ENCODE measurements at places on chromosomes 2 and 18.

GRCh38 chr2:56582570-56582969 is 398.8 kb downstream of the CCDC85A start:
- DNase-seq: no peak

- DNase-seq: no peak
Observed at GRCh38 chr2:161843936-161844335, 219.7 kb downstream of the SLC4A10 start.

DNA sequence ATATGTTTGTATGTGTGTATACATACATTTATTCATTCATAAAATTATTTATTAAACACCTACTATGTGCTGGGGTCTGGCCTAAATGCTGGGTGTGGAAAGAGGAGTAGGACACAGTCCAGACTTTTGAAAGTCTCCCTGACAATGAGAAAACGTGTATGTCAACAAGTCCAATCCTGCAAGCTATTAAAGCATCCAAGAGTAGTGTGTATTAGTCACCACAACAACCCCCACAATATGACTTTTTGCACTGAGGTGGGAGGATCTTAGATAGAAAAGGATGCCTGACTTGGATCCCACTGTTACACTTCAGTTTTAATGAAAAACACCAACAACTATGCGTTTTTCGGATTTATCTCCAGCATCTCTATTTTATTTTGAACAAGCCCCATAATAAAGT is 446.4 kb downstream of the EPHA4 start:
- DNase-seq: no peak

GRCh38 chr2:234596696-234597575 is 100.1 kb upstream of the ARL4C start:
- no peak for DNase-seq

DNA sequence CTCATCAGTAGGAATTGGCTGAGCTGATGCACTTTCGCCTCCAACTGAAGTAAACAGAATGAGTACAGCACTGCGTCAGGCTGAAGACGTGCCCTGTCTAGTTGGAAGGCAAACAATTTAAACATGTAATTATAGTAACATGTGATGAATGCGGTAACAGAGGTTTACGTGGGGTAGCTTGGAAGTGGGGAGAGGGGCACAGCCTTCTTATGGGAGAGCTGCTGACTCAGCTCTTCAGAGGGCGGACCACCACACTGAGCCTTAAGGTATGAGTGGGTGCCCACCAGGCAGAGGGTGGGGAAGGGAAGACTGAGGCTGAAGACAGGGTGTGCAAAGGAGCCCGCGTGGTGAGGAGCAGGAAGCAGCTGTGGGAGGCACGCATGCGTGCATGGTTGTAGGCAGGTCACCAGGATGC is 6.2 kb upstream of the EHD3 start:
- no peak for DNase-seq

- DNase-seq: no peak
Observed at GRCh38 chr2:42147641-42148274, 21.4 kb upstream of the EML4 start.

DNA sequence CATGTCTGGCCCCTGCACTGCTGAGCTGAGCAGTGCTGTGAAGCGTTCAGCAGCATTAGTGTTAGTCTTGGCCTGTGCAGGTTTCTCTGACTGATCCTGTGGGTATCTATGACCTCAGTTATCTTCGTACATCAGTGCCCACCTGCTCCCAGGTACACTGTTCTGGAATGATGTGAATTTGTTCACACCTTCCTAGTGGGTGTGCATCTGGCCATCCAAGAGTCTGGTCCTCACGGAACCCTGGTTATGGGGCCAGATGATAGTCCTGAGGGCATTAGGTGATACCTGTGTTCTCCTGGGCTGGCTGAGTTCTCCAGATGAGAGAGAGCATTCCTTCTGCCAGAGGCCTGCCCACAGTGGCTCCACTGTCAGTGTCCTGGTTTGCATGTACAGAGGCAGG is 57.2 kb downstream of the INPP4A start:
- no peak for DNase-seq

GRCh38 chr2:213162516-213163118 is 11.2 kb upstream of the IKZF2 start:
- DNase-seq: no peak

DNA sequence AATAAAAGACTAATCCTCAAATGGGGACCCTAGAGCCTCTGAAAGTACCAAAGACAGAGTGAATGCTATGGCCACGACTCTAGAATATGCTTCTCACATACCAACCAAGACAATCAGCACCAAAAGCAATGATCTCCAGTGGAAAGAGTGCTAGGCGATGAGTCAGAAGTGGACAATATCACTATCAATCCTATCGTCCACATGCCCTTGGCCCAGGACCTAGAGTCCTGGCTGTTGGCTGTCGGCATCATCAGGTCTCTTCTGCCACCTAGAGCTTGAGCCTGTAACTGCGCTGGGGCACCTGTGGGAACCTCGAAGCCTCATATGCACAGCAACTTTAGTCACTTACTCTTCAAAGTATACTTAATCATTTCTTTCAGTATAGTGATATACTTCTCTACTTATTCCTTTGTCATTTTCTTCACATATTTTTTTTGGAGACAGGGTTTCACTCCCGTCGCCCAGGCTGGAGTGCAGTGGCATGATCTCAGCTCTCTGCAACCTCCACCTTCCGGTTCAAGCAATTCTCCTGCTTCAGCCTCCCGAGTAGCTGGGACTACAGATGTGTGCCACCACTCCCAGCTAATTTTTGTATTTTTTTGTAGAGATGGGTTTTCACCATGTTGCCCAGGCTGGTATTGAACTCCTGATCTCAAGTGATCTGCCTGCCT is 29.7 kb downstream of the NOL10 start:
- DNase-seq: peak; percentile 24

- DNase-seq: no peak
Observed at GRCh38 chr2:135094508-135094907, 42.4 kb downstream of the RAB3GAP1 start.

DNA sequence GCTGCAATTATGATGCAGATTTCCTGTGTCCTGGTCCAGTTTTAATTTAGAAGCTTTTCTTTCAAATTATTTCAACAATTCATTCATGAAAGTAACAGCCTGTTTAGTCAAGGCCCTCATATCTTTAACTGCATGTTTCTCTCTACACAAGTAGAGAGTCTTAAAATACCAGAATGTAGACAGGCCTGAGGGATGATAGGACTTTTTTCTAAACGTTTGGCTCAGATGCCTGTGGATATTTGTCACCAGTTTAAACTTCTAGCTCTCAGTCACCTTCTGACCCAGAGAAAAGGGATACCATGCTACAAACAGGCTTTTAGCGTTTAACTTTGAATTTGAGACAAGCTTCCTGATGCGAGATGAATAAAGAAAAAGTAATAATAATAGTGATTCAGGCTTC is 15.7 kb downstream of the COL5A2 start:
- no peak for DNase-seq

GRCh38 chr2:99485411-99485810 is 4.4 kb downstream of the REV1 start:
- DNase-seq: no peak

DNA sequence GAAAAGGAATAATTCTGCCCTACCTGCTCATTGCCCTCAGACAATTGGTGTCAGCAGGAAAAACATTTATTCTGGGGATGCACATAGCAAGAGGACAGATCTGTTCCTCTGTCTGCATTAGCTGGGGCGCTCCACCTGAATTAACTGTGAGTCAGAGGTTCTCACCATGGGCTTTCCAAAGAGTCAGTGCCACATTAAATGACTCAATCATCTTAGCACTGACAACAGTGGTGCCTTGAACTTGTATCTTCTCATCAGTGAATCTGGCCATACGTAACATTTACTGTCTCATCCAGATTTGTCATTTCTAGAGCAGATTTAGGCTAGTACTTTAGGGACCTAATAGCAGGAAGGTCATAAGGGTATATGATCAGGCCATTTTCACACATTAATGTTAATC is 358.1 kb upstream of the CRIM1 start:
- no peak for DNase-seq

GRCh38 chr18:35227254-35227653 is 13.6 kb upstream of the ZNF397 start:
- no peak for DNase-seq

- DNase-seq: no peak
Observed at GRCh38 chr2:62698653-62699052, 6.9 kb upstream of the EHBP1 start.

DNA sequence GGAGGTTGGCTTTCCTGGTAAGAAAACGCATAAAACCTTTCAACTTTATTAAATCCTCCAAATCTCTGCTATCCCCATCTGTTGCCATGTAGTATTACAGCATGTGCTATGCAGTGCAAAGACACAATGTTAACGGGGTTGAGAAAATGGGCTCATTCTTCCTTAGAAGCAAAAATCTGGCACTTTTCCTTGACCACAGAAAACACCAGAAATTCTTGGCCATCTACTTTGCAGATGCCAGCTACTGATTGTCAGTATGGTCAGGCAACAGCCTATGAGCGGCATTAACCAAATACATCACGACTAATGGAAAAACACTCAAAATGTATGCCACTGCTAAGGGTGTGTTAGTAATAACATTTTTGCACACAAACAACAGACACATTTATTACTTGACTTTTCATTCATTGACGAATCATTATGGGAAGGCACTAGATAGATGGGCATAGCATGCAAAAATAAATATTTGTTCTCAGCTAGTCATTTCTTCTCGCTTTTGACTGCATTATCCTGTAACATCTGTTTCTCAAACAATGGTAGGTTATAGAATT is 65.2 kb upstream of the CRIM1 start:
- DNase-seq: no peak

DNA sequence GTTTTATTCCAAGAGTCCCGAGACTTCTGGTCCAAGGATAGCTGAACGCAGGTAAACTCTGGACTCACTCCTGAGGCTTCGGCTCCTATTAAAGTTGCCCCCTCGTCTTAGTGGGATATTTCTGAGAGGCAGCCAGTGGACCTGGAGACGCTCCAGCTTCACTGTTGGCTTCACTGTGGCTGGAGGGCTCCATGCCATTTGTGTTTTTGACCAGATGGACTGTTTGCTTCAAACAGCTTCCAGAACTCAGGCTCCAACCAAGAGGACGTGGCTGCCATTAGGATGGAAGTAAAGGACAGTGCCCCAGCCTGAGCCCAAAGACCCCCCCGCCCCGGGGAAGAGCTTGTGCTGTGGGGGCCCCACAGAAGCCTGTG is 94.4 kb upstream of the LDAH start:
- DNase-seq: no peak

DNA sequence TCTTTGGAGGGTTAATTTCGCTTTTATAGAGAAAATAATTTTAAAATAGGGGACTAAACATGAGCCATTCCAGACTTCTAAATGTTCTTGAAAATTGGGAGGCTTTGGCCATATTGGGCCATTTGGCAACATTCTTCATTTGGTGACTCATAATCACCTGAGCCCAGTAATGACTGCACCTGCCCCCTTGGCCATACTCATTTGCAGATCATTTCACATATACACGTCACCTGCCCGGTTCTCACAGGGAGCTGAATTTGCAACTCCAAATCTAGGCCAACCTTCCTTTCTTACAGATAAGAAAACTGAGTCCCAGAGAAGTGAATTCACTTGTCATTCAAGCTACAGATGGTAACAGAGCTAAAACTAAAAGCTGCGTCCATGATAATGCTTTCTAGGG is 289.7 kb downstream of the EPHA4 start:
- DNase-seq: no peak

DNA sequence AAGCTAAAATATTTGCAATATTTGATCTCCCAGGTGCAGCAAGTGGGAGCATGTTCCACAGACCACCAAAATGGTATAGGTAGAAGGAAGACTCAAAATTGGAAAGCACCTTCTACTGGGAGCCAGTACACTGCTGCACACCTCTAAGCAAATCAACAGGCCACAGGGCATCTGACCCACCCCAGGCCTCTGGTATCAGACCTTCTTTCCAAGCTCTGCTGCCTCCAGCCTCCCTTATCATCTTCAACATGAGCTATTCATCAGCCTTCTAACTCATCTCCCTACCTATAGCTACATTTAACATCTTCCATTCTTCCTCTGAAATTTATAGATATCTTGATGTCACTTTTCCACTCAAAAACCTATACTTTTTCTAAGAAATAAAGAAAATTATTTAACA is 294.8 kb downstream of the ZEB2 start:
- DNase-seq: no peak

DNA sequence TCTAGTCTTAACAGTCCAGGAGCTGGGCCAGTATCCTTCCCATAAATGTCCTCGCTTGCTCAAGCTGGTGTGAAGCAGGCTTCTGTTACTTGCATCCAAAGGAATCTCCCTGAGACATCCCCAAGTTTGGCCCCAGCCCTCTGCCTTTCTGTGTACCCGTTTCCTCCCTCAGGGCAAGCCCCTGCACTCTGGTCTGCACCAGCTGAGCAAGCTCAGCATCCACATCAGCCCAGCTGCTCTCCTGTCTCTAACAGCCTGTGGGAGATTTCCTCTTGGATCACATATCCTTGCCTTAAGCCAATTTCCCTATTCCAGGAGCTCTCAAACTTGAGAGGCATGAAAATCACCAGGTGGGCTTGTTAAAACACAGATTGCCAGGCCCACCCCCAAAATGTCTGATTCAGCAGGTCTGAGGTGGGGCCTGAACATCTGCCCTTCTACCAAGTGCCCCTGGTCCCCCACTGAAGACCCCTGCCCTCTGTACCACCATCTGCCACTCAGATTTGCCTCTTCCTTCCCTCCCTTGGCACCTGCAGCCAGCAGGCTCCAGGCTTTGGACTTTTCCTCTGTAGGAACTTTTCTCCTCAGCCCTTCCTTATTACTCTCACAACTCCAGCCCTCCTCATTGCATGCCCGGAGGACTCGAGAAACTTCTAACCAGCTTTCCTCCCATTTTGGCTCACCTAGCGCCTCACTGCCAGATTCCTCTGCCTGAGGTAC is 32.1 kb downstream of the REEP1 start:
- DNase-seq: no peak

DNA sequence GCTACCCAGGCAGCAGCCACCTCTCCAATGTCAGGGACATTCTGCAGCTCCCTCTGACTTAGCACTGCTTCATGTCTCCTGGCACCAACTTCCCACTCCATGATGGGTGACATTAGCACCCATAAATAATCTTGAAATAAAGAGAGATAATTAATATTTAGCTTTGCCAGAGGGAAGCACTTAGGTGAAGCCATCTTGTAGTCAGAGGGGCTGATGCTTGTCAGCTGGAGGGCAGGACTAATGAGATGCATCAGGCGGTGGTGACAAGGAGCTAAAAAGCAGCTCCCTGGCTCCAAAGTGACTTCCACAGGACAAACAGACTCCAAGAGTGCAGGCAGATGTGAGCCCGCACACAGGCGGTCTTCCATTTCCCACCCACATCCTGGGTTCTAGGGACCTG is 153.0 kb upstream of the ID2 start:
- DNase-seq: no peak

DNA sequence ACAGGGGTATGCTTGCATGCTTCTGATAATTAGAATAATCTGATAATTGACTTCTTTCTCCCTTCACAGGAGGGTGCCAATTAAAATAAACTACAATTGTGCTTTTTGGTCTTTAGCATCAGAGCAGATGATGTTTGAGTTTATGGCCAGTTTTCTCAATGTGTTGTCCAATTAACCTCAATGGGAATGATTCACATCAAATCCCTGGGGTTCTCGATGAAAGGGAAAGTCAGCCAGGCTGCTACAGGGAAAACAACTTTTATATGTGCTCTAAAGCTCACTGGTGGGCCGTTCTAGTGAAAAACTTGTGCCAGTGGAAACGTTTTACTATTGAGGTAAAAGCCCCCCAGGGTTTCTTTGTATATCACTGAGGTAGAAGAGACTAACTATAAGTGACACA is 887.3 kb upstream of the CRIM1 start:
- DNase-seq: no peak

- DNase-seq: no peak
Observed at GRCh38 chr2:237431372-237431771, 17.4 kb upstream of the COL6A3 start.

- DNase-seq: no peak
Observed at GRCh38 chr2:38556006-38556801, 46.5 kb downstream of the HNRNPLL start.
